CD4-positive, alpha-beta memory T cell (primary cell): ENCODE measurements at places on chromosomes 4 and X.

GRCh38 chr4:65999518-65999871, 329.2 kb upstream of the EPHA5 start:
- no peak for DNase-seq

DNA sequence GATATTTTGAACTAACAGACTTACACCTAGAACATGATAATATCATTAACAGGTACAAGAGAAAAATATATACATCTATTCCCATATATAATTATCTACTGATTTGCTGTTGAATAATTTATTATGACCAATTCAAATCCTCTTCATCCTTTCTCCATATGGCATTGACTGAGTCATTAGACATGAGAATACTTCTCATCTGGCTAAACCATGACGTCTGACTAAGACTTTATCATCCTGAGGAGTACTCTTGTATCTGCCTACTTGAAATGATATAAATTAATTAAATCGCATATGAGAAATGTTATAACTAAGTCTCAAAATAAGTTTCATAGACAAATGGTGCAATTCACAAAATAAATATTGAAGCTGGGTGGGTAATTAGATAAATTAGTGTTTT, 67.4 kb downstream of the EMCN start:
- no peak for DNase-seq

DNA sequence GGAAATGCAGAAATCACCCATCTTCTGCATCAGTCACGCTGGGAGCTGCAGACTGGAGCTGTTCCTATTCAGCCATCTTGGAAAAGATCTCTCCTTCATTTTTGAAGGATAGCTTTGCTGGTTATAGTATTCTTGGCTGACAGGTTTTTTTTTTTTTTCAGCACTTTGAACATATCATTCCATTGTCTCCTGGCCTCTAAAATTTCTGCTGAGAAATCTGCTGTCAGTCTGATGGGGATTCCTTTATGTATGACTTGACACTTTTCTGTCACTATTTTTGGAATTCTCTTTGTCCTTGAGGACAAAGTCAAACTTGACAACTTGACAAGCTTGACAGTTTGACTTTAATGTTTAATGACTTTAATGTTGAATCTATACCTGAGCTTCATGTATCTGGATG, 16.8 kb downstream of the HPGDS start:
- no peak for DNase-seq

- no peak for DNase-seq
These were observed 13.9 kb upstream of the PLAC8 start for GRCh38 chr4:83128240-83128929.
